ENCODE measurements at places on chromosomes 11 and 22.
A peak's percentile ranks its signal among the peaks of the same experiment; 100 is the strongest.

DNA sequence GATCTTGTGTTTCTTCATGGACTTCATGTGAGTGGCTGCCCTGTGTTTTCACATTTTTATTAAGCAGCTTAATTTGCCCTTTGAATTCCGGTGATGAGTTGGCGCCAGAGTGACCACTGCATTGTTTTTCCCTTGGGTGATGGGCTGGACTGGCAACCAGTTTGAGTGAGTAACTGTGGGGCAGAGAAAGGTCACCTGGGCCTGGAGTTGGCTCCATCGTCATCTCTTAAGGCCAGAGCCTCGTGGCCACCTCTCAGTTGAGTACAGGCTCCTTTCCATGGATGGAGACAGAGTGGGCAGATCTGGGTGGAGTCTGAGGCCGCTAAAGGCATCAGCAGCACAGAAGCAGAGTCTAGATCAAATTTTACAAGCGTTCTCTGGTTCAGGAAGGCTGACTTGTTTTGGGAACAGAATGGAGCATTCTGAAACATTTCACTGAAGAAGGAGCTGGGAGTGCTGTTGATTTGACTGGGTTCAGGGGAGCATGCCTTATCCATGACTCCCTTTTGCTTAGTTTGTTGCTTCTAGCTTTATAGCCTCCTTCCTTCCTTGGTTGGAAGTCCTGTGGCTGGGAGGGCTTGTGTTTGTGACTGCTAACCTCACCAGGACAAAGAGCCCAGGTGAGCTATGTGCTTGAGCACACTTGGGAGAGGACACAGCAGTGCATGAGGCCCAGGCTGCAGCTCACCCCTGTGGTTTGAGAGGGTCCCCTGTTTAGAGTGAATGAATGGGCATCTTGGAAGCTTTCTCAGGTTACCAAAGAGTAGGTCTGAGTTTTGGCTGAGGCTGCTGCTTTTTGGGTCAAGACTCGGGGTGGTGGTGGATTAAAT is 7.8 kb downstream of the BCR start:
- no peak for DNase-seq

GRCh38 chr22:44721213-44721612 is 19.2 kb downstream of the PRR5 start:
- peak; percentile 27 for DNase-seq

GRCh38 chr11:115581871-115582639 is 77.8 kb upstream of the CADM1 start:
- DNase-seq, result peak; percentile 36

DNA sequence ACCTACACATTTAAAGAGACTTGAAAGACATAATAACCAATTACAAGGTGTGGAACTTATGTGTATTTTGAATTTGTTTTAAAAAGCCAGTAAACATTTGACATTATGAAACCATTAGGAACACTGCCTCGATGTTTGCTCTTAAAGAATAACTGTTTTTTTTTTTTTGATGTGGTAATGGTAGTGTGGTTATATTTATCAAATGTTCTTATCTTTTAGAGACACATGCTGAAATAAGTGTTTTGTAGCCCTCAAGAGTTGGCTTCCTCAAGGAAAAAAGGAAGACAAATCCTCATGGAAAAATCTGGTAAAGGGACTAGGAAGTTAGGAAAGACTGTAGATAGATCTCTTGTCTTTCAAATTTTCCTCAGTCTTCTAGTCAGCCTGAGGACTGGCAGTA is 2.2 kb upstream of the ABTB2 start:
- DNase-seq, result no peak

DNA sequence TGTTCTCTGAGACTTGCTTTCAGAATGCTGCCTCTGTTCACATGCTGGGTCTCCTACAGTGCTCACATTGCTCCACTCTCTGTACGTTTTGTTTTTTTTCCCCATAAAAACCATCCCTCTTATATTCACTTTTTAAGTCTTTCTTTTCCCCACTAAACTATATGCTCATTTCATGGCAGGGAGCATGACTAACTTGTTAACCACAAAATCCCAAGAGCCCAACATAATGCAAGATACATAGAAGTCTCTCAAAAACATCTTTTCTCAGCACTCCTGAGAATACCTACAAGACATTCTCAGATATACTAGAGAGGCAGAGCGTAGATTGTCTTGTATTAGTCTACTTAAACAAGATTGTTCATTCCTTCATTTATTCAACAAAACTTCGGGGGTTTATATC is 73.3 kb downstream of the FAM76B start:
- peak; percentile 62 for DNase-seq

Measured in fibroblast of skin of abdomen (primary cell).